ENCODE measurements at places on chromosomes 6 and 20. TPM values are rescaled to one million over a fixed set of nuclear protein-coding genes. Genes with fewer than 3 reads are reported as not detected.

VGLL2 gene
- not detected for total RNA-seq

ACTL10 gene
- total RNA-seq = 6.0 TPM

TDRD6 gene
- total RNA-seq = 0.25 TPM

BHLHE23 gene
- total RNA-seq = not detected

PKHD1 gene
- not detected for total RNA-seq

ADGRF5 gene
- not detected for total RNA-seq

B4GALT5 gene
- total RNA-seq = 5.5 TPM

HLA-C gene
- 1,487 TPM for total RNA-seq

POM121L2 gene
- total RNA-seq = not detected

SPEF1 gene
- not detected for total RNA-seq

TREM1 gene
- total RNA-seq = not detected

SIRPD gene
- 0.17 TPM for total RNA-seq

BPIFB1 gene
- not detected for total RNA-seq

RXRB gene
- 89.2 TPM for total RNA-seq

RIMS1 gene
- total RNA-seq = not detected

ERVFRD-1 gene
- not detected for total RNA-seq

FOXO3 gene
- total RNA-seq = 26.4 TPM

NAPB gene
- 13.3 TPM for total RNA-seq

KIAA1755 gene
- not detected for total RNA-seq

GRCh38 chr6:69285054-69285453, 511.8 kb downstream of the LMBRD1 start:
- no peaks in the 10 kb centered on the region for H3K36me3 ChIP-seq
- H3K4me1 ChIP-seq = no peaks in the 10 kb centered on the region
- H3K27ac ChIP-seq = no peak overlapping the region
- no peak for DNase-seq

DNA sequence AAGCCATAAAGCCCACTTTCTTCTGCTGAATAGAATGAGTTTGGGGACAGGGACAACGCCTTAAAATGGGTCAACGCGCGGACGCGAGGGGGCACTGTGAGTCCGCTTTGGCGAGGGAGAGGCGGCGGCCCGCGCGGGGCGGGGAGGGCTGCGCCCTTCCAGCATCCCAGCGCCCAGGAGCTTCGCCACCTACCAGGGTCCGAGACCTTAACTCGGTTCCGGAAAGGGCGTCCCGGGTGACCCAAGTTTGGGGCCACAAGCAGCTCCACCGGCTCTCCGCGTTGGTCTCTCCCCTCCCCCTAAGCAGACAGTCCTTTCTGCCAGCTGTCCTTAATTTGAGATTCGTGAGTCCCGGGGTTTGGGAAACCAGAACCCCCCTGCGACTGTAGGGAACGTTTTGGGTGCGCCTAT, 1.8 kb upstream of the SAMD5 start:
- no peak overlapping the region for H3K27ac ChIP-seq
- no peaks in the 10 kb centered on the region for H3K36me3 ChIP-seq
- peaks cover 7% of the 10 kb centered on the region for H3K4me1 ChIP-seq
- no peak overlapping the region for H3K4me3 ChIP-seq
- DNase-seq = no peak

- no peaks in the 10 kb centered on the region for H3K4me1 ChIP-seq
- no peak overlapping the region for H3K4me3 ChIP-seq
- no peaks in the 10 kb centered on the region for H3K36me3 ChIP-seq
- no peaks in the 10 kb centered on the region for H3K27me3 ChIP-seq
- H3K27ac ChIP-seq = no peak overlapping the region
Observed at GRCh38 chr20:62210496-62210855, 9.6 kb downstream of the HRH3 start.

DNA sequence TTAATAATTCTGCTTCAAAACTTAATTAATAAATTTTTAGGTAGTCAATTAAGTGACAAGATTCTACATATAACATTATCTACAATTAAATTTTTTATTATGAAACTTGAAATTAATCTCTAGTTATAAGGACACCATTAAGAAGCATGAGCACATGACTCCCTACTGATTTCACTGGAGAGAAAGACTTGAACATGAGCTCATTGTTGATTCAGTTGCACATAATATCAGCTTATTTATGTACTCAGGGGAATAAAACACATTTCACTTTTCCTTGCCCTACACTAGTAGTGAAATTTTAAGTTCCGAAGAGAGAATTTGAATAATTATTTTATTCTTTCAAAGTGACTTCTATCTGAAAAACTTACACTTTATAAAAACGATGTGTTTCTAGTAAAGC, 370.2 kb upstream of the EPHA7 start:
- no peak for DNase-seq
- no peaks in the 10 kb centered on the region for H3K36me3 ChIP-seq
- no peak overlapping the region for H3K27ac ChIP-seq
- no peaks in the 10 kb centered on the region for H3K4me1 ChIP-seq

- H3K27ac ChIP-seq = no peak overlapping the region
- no peak overlapping the region for H3K4me3 ChIP-seq
- H3K36me3 ChIP-seq = no peaks in the 10 kb centered on the region
- no peak for DNase-seq
Observed at GRCh38 chr6:144617708-144618107, 332.6 kb downstream of the UTRN start.

- H3K4me3 ChIP-seq = no peak overlapping the region
- H3K36me3 ChIP-seq = no peaks in the 10 kb centered on the region
Observed at GRCh38 chr20:17765017-17765416, 65.3 kb downstream of the BANF2 start.

GRCh38 chr20:60345106-60345505, 386.9 kb downstream of the CDH26 start:
- H3K4me1 ChIP-seq = no peaks in the 10 kb centered on the region
- H3K27me3 ChIP-seq = no peaks in the 10 kb centered on the region

GRCh38 chr20:41172296-41173140, 35.2 kb downstream of the PLCG1 start:
- DNase-seq = no peak
- H3K27ac ChIP-seq = no peak overlapping the region
- H3K4me3 ChIP-seq = no peak overlapping the region
- peaks cover 84% of the 10 kb centered on the region for H3K36me3 ChIP-seq

GRCh38 chr20:5734602-5735001, 15.6 kb upstream of the SHLD1 start:
- no peak overlapping the region for H3K27ac ChIP-seq
- no peaks in the 10 kb centered on the region for H3K36me3 ChIP-seq
- H3K4me3 ChIP-seq = no peak overlapping the region
- DNase-seq = no peak
- H3K27me3 ChIP-seq = no peaks in the 10 kb centered on the region

DNA sequence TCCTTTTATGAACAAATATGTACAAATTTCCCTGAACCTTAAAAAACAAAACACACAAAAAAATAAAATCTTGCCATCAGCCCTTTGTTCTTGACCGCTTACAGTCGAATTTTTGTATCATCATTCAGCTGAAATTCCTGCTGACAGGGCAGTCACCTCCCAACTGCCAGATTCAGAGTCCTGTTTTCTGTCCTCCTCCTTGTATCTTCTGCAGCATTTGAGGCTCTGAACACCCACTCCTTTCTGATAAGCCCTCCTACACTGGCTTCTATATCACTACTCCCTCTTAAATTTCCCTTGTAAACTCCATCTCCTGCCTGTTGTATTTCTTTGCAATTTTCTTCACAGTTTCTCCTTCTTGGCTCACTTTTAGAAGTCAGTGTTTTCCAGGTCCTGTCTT, 77.8 kb upstream of the CCN6 start:
- no peak overlapping the region for H3K27ac ChIP-seq
- H3K4me1 ChIP-seq = peaks cover 29% of the 10 kb centered on the region
- H3K36me3 ChIP-seq = no peaks in the 10 kb centered on the region

DNA sequence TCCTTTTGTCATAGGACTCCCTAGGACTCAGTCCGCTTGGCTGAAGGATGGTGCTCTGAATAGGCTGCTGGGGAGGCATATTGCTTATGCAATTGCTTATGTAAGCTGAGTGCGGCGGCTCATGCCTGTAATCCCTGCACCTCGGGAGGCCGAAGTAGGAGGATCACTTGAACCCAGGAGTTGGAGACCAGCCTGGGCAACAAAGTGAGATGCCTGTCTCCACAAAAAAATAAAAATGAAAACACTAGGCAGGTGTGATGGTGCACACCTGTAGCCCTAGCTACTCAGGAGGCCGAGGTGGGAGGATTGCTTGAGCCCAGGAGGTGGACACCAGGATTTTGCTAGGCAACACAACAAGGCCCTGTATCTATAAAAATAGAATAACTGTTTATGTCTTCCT, 81.3 kb downstream of the EYA2 start:
- no peaks in the 10 kb centered on the region for H3K27me3 ChIP-seq
- no peak for DNase-seq
- H3K27ac ChIP-seq = no peak overlapping the region
- no peaks in the 10 kb centered on the region for H3K4me1 ChIP-seq
- H3K4me3 ChIP-seq = no peak overlapping the region

- H3K4me1 ChIP-seq = no peaks in the 10 kb centered on the region
- DNase-seq = no peak
- no peak overlapping the region for H3K27ac ChIP-seq
- no peak overlapping the region for H3K4me3 ChIP-seq
- H3K36me3 ChIP-seq = no peaks in the 10 kb centered on the region
Observed at GRCh38 chr6:124742971-124743370, 219.3 kb upstream of the RNF217 start.

- DNase-seq = no peak
- no peaks in the 10 kb centered on the region for H3K36me3 ChIP-seq
- H3K4me1 ChIP-seq = no peaks in the 10 kb centered on the region
- H3K4me3 ChIP-seq = no peak overlapping the region
Observed at GRCh38 chr6:141169419-141169818, 963.3 kb upstream of the GJE1 start.

DNA sequence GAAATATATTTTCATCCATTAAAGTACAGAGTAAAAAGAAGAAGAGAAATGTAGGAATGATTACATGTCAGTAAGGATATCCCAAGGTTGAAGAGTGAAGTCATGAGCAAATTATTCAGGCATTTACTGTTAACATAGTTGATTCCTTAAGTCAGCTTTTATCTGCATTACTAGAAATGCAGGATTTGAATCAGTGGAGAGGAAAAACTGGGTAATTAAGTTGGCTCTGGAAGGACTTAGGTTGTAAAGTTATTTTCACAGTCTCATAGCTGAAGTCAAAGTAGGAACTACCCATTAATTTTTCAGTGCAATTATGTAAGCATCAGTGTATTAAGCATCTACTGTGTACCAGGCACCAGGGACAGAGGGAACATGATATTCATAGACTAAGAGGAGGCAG, 7.8 kb downstream of the NAA20 start:
- no peak overlapping the region for H3K4me3 ChIP-seq
- H3K27me3 ChIP-seq = no peaks in the 10 kb centered on the region
- H3K36me3 ChIP-seq = peaks cover 5% of the 10 kb centered on the region
- H3K4me1 ChIP-seq = peaks cover 21% of the 10 kb centered on the region
- H3K27ac ChIP-seq = no peak overlapping the region

GRCh38 chr6:147870506-147871110, 362.1 kb downstream of the SAMD5 start:
- H3K36me3 ChIP-seq = no peaks in the 10 kb centered on the region
- no peaks in the 10 kb centered on the region for H3K4me1 ChIP-seq
- H3K4me3 ChIP-seq = no peak overlapping the region
- DNase-seq = no peak

DNA sequence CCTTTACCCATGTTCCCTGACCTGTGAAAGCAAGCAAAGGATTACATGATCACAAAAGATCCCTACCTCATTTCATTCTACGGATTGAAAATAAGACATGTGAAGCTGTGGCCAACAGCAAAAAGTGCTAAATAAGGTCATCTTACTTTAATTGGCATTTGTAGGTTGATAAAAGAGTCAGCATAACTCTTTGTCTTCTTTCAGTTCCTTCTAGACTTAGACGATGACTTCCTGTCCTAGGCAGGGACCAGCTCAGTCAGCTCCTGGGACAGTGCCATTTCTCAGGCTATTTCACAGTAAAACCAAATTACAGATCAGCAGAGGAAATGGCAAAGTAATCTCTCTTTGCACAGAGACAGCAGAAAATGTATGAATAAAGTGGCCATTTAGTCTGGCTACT, 480.7 kb downstream of the RFPL4B start:
- no peak for DNase-seq
- H3K27me3 ChIP-seq = no peaks in the 10 kb centered on the region
- no peaks in the 10 kb centered on the region for H3K4me1 ChIP-seq
- H3K27ac ChIP-seq = no peak overlapping the region

- H3K27me3 ChIP-seq = no peaks in the 10 kb centered on the region
- H3K27ac ChIP-seq = no peak overlapping the region
- H3K4me3 ChIP-seq = no peak overlapping the region
- no peaks in the 10 kb centered on the region for H3K36me3 ChIP-seq
Observed at GRCh38 chr6:110255211-110255750, 75.1 kb downstream of the CDC40 start.

- no peaks in the 10 kb centered on the region for H3K36me3 ChIP-seq
- H3K27me3 ChIP-seq = no peaks in the 10 kb centered on the region
- no peaks in the 10 kb centered on the region for H3K4me1 ChIP-seq
- no peak overlapping the region for H3K4me3 ChIP-seq
- H3K27ac ChIP-seq = no peak overlapping the region
Observed at GRCh38 chr6:142635130-142635529, 309.8 kb downstream of the HIVEP2 start.

DNA sequence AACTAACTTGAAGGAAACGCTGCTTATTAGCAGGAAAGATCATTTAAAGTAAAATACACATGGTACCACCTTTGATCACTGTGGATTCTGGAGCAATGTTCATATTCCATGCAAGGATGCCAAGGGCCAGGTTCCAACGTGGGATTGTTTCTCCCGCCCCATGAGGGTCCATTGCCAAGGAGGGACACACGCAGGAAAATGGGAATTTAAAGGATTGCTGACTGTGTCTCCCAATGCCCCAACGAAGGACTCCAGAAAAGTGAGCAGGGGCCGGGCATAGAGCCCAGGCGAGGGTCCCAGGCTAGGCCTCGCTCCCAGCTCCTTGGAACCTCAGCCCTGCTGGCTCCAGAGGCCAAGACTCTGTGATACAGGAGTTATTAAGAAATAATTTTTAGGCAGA, 111.2 kb downstream of the DACT2 start:
- H3K27ac ChIP-seq = no peak overlapping the region
- H3K36me3 ChIP-seq = no peaks in the 10 kb centered on the region
- DNase-seq = no peak
- no peaks in the 10 kb centered on the region for H3K4me1 ChIP-seq
